ENCODE measurements at places on chromosomes 4 and X. TPM values are rescaled to one million over a fixed set of nuclear protein-coding genes. Genes with fewer than 3 reads are reported as not detected.

Gene SULT1E1
- 0.22 TPM for total RNA-seq

Gene HTN3
- total RNA-seq = not detected

Gene CASP6
- 22.7 TPM for total RNA-seq

Gene C4orf46
- total RNA-seq = 17.8 TPM

Gene CPZ
- 10.8 TPM for total RNA-seq

Gene SSX4B
- total RNA-seq = not detected

Gene ATRX
- 79.8 TPM for total RNA-seq

Gene BEX1
- total RNA-seq = not detected

Gene VSIG1
- total RNA-seq = under 0.01 TPM

Gene MEPE
- not detected for total RNA-seq

Gene SOWAHB
- not detected for total RNA-seq

Gene GABRB1
- 0.91 TPM for total RNA-seq
